ENCODE measurements at places on chromosomes 3 and 15.

GRCh38 chr3:32626631-32627030, 56.0 kb upstream of the DYNC1LI1 start:
- DNase-seq = no peak

- DNase-seq = no peak
Observed at GRCh38 chr15:92322566-92323355, 70.9 kb upstream of the ST8SIA2 start.

GRCh38 chr3:114566767-114567166, 272.9 kb downstream of the TIGIT start:
- DNase-seq = no peak

DNA sequence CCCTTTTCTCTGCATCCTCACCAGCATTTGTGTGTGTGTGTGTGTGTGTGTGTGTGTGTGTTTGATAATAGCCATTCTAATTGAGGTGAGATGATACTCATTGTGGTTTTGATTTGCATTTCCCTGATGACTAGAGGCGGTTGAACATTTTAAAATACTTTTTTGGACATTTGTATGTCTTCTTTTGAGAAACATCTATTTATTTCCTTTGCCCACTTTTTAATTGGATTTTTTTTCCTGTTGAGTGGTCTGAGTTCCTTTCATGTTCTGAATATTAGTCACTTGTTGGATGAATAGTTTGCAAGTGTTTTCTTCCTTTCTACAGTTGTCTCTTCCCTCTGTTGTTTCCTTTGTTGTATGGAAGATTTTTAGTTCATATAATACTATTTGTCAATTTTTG, 54.3 kb upstream of the THSD4 start:
- DNase-seq = no peak

DNA sequence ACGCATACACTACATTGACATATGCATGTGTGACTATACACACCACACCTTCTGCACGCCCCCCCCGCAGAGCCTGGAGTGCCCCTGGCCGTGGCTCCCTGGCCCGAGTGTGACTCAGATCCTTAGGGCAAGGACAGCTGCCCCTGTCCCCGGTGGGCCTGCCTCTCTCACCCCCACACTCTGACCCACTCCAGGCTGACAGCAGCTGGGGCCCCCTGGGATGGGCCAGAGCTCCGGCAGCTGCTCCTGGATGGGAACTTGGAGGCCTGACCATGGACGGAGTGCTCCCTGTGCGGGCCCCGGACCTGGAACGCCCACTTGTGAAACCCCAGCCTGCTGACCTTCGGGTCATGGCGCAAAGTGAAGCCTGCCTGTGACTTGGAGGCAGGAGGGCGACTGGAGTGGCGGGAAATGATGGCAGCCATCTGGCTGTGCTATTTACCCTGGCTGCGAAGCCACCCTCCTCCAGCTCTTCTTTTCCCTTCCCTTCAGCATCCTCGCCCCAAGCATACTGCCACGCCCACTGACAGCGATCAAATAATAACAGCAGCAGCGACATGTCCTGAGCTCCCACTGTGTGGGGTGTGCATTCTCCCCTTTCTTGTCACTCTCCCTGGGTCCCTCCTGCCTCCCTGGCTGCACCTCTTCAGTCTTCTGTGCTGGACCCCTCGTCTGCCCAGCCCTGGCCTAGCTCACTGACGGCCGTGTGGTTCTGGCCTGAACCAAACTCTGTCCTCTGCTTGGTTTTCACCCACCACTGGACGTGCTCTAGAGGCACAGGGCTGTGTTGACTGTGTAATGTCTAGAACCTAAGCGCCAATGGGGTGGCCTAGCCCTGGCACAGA, 90.7 kb upstream of the MEF2A start:
- no peak for DNase-seq

DNA sequence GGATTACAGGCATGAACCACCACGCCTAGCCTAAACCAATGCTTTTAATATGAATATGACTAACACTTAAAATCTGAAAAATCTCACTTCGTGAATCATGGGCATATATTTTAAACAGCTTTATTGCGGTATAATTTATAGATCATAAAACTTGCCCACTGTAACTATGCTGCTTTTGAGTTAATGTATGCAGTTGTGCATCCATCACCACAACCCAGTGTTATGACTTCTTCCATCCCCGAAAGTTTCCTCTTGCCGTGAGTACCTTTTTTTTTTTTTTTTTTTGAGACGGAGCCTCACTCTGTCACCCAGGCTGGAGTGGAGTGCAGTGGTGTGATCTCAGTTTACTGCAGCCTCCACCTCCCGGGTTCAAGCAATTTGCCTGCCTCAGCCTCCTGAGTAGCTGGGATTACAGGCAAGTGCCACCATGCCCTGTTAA, 7.1 kb downstream of the KAT2B start:
- DNase-seq = no peak

- no peak for DNase-seq
Observed at GRCh38 chr3:42906070-42906847, at the start of gene ZNF662. ZNF662 (plus strand) TSS chr3:42906142; CDS start chr3:42908115, 1,973 bp downstream.

DNA sequence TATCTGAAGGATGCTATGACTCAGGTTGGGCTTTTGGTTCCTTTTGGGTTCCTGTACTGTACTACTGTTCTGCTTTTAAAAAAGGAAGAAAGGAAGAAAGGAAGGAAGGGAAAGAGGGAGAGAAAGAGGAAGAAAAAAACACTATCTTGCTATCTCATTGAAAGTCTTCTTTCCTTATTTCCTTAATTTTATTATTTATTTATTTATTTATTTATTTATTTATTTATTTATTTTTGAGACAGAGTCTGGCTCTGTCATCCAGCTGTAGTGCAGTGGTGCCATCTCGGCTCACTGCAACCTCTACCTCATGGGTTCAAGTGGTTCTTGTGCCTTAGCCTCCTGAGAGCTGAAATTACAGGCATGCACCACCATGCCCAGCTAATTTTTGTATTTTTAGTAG, 198.9 kb upstream of the SOX2 start:
- DNase-seq = no peak

GRCh38 chr3:126945891-126946290, 37.0 kb upstream of the PLXNA1 start:
- DNase-seq = no peak

DNA sequence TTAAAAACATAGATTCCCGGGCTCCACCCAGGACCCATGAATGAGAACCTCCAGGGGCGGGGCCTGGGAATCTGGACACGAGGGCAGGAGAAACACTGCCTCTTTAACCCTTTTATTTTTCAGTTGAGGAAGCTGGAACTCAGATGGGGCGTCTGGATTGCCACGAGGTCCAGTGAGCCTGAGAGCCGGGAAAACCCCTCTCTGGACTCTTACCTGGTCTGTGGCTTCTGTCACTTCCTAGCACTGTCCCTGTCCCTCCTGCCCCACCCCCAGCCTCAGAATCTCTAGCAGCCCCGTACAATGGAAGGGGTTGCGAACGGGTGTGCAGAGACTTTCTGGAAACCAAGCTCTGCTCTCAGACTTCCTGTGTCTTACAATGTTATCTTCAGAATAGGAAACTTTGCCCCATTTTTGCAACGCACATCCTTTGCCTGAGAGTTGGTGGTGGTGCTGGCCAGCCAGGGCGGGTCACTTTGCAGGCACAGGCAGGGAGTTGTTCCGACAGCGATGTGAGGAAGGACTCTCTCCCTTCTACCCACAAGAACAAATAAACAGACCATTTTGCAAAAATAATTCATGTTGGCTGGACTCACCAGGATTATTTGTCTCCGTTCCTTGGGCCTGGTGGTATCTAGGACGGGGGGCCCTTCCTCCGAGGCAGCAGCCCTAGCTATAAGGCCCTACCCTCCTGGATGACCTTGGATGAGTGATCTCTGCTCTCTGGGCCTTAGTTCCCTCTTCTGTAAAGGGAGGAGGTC, 59.1 kb downstream of the SMAD6 start:
- no peak for DNase-seq

DNA sequence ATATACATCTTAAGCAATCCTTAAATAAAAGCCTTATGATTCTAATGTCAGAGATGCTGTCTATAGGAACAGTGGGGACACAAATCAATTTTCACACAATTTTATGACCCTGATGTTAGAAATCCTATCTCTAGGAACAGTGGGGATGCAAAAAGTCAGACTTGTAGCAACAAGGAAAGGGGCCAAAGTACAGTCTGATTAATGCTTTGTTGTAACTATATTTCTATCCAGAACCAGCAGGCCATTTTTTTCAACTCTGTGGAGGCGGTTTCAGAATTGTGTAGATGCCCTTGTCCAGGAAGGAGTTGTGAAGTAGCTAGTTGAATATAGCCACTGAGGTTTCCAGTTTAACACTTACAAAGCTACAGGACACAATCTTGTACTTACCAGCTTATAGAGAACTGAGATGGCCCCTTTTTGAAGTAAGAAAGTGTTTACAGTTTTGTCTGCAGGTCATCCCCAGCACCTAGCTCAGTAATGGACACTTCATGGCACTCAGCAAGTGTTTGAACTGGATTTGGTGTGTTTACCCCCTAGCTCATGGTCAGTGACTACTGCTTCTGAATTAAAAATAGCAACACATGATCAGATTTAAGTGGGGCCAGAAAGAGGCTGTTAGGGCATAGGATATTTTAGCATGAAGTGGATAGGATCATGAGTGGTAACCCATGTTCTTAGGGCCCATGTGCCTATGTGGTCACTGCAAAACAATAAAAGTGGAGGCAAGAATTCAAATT, 54.3 kb downstream of the RAB7A start:
- no peak for DNase-seq

DNA sequence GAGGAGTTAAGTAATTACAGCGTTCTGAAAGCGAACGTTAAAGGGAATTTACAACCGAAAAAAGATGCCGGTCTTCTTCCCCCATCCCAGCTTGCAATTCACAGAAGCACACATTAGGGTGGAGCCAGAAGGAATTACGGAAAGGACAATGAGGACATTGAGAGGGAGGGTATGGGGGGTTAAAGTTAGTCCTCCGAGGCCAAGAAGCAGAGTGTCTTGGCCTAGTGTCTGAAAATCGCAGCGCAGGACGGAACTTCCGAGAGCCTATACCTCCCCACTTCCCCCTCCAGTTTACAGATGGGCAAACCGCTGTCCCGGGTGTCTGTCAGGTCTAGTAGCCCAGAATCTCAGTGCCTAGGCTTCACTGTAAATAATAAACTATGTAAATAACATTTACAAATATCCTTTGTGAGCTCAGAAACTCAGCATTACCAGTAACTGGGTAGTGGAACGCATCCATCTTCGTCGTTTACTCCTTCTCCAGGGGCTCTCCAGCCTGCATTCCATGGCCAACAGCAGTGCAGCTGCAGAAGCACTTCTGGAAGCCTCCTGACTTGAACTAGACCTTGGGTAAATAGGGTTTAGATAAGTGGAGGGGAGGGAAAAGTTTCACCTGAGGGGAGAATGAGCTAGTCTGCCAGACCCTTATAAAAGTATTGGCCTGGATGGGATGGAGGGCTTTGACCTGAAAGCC, 922 bp downstream of the ADPRH start:
- no peak for DNase-seq

- DNase-seq = no peak
Observed at GRCh38 chr3:31373681-31374080, 159.0 kb upstream of the STT3B start.

DNA sequence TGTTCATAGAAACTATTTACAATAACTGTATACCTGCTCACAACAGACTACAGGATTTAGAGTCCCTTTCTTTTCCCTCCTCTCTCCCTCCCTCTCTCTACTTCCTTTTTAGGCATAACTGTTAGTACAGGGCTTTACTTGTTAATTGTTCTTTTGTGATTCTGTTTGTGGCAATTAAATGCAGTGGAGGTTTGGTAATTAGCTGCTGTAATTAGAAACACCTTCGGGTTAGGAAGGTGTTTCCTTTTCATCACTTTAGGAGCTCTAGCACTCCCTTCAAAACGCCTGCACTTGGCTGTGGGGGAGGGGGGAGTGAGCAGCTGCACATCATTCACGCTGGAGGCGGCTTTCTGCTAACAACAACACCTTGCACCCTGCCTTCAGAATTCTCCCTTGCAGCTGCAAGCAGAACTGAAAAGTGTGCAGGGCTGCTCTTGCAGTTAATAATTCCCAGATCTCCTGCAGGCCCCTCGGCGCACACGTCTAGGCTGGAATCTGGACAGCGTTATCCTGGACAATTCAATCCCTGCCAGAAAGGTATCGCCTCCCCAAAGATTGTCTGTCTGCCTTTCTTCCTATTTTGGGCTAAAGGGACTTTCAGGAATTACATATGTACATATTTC, 242.6 kb upstream of the RGMA start:
- DNase-seq = no peak

GRCh38 chr15:41501191-41501917, 7.7 kb downstream of the ITPKA start:
- no peak for DNase-seq

GRCh38 chr15:39878406-39878785, 41.7 kb downstream of the GPR176 start:
- no peak for DNase-seq

DNA sequence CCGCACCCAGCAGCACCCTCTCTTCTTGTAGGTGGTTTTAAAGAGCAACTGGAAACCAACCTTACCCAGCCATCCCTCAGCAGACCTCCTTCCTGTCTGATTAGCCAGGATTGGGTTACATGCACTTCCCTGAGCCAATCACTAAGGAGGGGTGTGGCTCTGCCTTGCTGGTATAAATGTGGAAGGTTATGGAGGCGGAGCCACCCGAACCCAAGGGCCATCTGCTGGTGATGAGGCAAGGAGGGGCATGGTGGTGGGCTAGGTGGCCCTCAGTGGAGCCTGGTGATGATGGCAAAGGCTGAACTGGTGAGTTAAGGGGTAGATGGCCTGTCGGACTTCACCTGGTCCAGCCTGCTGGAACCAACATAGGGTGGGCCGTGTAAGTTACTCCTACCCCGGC, 39.8 kb downstream of the CCDC33 start:
- peak; percentile 34 for DNase-seq

DNA sequence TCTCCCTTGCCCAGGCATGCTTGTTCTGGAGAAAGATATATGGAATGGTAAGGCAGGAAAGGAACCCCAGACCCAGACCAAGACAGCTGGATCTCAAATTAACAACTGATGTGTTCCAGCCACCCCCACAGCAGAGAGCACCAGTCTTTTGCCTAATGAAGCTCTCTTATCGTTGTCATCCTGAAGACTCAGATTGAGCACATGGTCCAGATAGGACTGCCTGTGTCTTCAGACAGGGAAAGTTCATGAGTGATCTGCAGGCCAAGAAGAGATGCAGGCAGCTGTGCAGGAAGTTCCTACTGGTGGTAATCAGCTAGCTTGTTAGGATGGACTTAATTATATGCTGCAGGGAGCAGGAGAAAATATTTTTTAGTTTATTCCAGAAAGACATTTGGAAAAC, 53.3 kb downstream of the PPP2R3A start:
- no peak for DNase-seq

GRCh38 chr15:77186594-77187011, 115.7 kb upstream of the TSPAN3 start:
- peak; percentile 13 for DNase-seq

DNA sequence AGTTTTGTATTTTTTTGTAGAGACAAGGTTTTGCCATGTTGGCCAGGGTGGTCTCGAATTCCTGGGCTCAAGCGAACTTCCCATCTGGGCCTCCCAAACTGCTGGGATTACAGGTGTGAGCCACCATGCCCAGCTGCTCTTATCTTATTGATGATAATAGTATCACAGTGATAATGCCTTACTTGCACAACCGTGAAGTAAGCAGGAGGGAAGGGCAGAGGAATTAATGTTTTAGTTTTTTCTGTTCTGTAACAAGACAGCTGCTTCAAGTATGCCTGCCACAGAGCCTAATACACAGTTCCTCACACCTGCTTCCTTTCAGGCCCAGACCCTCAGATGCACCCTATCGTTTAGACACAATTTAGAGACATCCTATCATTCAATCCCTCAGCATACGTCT, 26.1 kb upstream of the MUC13 start:
- DNase-seq = no peak
